ENCODE measurements at places on chromosomes 5 and 9.

DNA sequence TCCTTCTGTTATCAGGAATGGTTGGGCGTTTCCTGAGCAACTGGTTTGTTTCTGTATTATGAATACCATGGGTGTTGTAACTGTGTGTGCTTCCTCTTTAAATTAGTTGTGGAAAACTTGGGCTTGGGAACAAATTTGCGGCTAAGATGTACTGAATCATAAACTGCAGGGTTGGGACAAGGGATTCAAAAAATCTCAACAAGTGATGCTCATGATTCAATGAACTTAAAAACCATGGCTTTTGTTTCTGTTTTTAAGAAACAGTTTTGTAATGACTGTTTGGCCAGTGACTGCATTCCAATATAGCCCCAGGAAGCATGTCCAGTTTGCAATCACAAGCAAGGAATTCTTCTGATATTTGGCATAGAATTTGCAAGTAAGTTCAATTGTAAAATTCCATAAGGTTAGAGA is 657.5 kb upstream of the WWC1 start:
- DNase-seq, result no peak

GRCh38 chr5:77418601-77419581 is 73.2 kb downstream of the WDR41 start:
- DNase-seq, result no peak

- no peak for DNase-seq
Observed at GRCh38 chr5:65805089-65805488, 83.1 kb downstream of the NLN start.

DNA sequence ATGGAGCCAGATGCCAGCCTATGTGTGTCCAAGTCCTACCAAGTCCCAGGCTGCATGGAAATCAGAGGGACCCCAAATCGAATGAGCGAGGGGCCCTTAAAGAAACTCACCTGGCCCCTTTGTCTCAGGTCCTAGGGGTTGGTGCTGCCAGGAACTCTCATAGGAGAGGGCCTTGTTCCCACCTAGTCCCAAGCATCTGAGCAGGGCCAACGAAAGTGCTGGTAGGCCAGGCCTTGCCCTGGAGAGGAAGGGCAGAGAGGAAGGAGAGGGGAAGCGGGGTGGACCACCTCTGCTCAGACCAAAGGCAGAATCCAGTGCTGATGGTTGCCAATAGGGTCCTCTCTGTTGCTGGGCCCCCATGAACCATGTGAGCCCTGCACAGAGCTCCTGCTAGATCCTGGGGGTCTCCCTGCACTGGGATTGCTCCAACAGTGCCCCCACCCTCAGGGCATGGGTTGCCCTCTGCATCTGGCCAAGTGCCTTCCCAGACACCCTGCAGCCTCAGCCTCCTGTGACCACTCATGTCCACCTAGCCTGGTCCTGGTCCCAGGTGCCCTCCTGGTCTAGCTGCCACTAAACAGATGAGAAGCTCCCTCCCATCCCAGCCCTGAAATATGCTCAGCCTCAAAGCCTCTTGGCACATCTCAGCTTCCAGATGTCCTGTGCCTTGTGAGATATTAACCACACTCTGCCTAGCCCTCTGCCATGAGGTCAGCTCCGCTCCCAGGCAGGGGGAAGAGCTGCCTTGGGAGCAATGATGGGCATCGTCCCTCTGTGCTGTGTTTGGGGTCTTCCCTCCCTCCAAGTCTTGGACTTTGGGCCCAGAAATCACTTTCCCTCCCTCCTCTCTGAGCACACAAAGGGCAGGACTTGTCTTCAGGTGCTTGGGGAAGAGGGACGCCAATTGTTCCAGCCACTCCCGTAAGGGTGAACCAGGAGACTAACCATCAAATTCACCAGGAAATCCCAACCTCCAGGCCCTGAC is 109.6 kb downstream of the ADAMTS2 start:
- DNase-seq, result no peak

GRCh38 chr5:36891266-36891665 is 14.7 kb downstream of the NIPBL start:
- DNase-seq, result no peak

DNA sequence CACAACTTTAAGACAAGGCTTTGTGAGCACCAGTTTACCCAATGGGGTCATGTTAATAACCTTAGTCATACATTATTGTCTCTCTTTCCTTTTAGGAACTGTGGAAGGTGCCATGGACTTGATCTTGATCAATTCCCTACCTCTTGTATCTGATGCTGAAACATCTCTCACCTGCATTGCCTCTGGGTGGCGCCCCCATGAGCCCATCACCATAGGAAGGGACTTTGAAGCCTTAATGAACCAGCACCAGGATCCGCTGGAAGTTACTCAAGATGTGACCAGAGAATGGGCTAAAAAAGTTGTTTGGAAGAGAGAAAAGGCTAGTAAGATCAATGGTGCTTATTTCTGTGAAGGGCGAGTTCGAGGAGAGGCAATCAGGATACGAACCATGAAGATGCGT is 48.7 kb downstream of the TEK start:
- no peak for DNase-seq

- peak; percentile 26 for DNase-seq
Observed at GRCh38 chr9:136588663-136589464, 43.0 kb upstream of the NOTCH1 start.

- DNase-seq, result no peak
Observed at GRCh38 chr5:120852222-120852860, 388.2 kb downstream of the PRR16 start.

GRCh38 chr5:5313101-5313635 is 109.3 kb upstream of the ICE1 start:
- no peak for DNase-seq

DNA sequence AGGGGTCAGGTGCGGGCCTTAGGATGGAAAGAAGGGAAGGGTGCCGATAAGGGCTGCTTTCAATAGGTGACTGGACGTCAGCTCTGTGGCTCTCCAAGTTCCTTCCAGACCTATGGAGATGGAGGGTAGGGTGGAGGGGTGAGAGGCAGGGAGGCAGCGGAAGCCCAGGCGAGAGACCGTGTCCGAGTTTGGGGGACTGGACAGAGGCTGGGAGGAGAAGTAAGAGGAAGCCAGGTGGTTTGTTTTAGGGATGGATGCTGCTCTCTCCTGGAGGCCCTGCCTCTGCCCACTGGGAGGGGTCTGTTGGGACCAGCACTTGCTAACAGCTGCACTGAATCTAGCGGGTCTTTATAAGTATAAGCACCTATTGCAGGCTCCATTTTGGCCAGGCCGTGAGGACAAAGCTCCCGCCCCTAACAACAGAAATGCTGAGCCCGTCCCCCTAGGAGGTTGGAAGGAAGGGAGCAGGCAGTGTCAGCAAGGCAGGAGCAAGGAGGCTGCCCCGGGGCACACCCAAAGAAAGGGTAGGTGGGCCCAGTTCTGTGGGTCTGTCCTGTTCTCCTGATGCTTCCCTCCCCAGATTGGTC is 167.5 kb downstream of the DAB2IP start:
- DNase-seq, result no peak

DNA sequence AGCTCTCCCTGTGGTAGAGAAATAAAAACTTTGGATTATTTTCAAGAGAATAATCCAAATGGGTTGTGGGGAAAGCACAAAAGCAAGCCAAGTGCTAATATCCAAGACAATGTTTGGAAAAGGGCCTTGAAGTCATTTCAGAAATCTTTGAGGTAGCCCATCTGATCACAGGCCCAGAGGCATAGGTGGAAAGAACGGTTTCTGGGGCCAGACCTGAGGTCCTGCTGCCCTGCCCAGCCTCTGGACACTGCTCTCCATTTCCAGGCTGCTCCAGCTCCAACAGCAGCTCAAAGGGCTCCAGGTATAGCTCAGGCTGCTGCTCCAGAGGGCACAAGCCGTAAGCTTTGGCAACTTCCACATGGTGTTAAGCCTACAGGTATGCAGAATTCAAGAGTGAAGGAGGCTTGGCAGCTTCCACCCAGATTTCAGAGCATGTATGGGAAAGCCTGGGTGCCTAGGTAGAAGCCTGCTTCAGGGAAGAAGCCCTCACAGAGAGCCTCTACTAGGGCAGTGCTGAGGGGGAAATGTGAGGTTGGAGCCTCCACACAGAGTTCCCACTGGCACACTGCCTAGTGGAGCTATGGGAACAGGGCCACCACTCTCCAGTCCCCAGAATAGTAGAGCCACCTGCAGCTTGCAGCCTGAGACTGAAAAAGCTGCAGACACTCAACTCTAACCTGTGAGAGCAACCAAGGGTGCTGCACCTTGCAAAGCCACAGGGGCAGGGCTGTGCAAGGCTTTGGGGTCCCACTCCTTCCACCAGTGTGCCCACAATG is 133.1 kb downstream of the PIK3R1 start:
- DNase-seq, result no peak

GRCh38 chr5:100576217-100576751 is 41.1 kb downstream of the FAM174A start:
- DNase-seq, result no peak

DNA sequence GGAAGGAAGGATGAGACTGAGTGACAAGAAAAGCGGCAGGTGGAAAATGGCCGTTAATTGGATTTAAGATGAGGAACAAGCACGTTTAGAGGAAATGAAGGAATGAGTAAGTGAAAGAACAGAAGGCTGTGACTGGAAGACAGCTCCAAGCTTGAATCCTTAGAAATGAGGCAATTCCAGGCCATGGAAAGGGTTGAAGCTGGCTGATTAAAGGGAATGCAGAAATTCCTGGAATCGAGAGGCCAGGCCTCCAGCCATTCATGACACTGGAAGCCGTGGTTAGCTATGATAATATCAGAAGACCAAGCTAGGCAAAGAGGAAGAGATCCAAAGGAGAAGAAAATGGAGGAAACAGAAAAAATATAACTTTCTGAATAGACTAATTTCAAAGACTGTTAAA is 84.2 kb downstream of the ARL15 start:
- DNase-seq, result no peak

- no peak for DNase-seq
Observed at GRCh38 chr5:8060953-8061429, 192.0 kb downstream of the MTRR start.

GRCh38 chr5:41636605-41637004 is 126.2 kb upstream of the PLCXD3 start:
- DNase-seq, result no peak

GRCh38 chr5:152838241-152838786 is 433.2 kb upstream of the NMUR2 start:
- DNase-seq, result no peak

DNA sequence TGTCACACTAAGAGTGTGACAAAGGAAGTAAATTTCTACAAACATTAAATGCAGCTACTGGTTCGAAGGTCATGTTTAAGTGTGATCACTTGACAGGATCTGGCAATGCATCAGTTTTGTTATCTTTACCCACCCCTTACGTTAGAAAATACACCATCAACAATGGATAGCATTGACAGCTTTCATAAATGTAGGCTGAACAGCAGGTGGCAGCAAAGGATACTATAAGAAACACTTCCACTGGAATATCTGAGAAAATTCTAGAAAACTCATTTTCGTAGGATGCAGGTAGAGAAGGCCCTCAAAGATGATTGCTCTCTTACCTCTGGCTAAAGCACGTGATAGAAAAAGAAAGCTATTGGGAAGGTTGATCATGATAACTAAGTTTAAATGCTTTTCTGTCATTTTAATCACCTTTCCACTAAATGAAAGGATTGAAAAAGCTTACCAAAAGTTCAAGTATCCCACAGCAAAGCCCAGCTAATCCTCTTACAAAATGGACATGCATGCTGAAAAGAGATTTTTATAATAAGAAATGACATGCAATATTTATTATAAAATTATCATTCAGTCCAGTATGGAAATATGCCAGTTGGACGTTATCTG is 292.5 kb downstream of the PARP8 start:
- no peak for DNase-seq

GRCh38 chr5:126014676-126015075 is 408.5 kb upstream of the GRAMD2B start:
- DNase-seq, result no peak

DNA sequence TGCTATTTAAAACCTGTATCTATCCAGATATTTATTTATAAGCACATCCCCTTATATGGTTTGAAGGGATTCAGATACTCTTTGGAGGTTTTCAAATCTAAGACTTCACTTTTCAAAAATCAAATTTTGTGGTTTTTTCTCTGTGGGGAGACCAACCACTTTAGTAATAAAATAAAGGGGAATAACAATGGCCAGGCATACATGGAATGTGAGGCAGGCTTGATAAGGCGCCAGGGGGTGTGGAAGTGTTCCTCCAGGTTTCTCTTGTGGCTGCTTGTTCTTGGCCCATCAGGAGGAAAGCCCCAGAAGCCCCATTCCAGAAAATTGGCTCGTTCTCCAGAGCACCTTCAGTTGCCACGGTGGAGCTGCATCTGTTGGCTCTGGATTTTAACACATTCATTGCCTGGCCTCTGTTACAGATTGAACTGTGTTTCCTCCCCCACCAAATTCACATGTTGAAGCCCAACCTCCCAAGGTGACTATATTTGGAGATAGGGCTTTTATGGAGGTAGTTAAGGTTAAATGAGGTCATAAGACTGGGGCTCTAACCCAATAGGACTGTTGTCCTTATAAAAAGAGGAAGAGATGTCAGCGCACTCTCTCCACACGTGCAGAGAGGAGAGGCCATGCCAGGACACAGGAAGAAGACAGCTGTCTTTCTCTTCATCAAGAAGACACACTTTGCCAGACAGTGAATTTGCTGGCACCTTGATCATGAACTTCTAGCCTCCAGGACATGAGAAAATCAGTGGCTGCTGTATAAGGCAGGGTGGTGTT is 195.9 kb downstream of the TMEM38B start:
- no peak for DNase-seq

- no peak for DNase-seq
Observed at GRCh38 chr5:133384903-133385302, 227.4 kb downstream of the FSTL4 start.

GRCh38 chr9:128275198-128276007 is at the start of gene GOLGA2:
Gene GOLGA2, minus strand, starts transcription at chr9:128276007. Its CDS starts 31 bp downstream, at chr9:128275976.
- DNase-seq, result peak; percentile 35

- no peak for DNase-seq
Observed at GRCh38 chr5:60026161-60026560, 132.6 kb upstream of the PDE4D start.

- no peak for DNase-seq
Observed at GRCh38 chr5:167710444-167711073, 580.9 kb upstream of the WWC1 start.
